ENCODE measurements at places on chromosomes 1 and 21. TPM values are rescaled to one million over a fixed set of nuclear protein-coding genes. Genes with fewer than 3 reads are reported as not detected.

DNA sequence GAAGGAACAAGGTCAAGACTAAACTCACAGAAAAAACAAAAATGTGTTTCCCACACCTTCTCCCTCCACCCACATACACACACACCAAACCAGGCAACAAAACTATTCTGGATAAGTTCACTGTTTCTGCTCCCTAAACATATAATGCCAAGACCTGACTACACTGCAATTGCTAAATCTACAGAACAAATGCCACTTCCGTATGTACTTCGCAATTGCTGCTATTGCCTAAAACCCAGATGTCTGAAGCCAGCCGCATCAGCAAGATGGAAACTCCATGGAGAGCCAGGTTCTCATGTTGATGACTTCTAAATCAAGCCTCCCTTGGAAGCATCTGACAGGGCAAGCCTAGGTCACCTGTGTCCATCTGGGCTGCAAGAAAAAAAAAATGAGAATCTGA is 8.3 kb upstream of the AIM2 start:
- DNase-seq: no peak

- DNase-seq: no peak
Observed at GRCh38 chr1:63784489-63785390, 10.9 kb downstream of the ROR1 start.

- no peak for DNase-seq
Observed at GRCh38 chr1:248702714-248703113, at the start of gene OR14I1. Gene OR14I1, minus strand, starts transcription at chr1:248702766.

GRCh38 chr1:96309783-96310182 is 411.8 kb upstream of the PTBP2 start:
- no peak for DNase-seq

DNA sequence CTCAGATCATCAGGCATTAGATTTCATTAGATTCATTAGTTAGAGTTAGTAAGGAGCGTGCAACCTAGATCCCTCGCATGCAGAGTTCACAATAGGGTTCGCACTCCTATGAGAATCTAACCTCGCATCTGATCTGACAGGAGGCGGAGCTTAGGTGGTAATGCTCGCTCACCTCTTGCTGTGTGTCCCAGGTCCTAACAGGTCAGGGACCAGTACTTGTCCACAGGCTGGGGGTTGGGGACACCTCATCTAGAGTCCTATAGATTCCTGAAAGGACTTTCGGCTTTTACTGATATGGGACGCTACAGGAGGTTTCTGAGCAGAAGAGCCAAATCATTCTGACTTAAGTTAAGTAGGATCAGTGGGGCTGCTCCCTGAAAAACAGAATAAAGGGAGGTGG is 91.4 kb downstream of the AKT3 start:
- DNase-seq: no peak

DNA sequence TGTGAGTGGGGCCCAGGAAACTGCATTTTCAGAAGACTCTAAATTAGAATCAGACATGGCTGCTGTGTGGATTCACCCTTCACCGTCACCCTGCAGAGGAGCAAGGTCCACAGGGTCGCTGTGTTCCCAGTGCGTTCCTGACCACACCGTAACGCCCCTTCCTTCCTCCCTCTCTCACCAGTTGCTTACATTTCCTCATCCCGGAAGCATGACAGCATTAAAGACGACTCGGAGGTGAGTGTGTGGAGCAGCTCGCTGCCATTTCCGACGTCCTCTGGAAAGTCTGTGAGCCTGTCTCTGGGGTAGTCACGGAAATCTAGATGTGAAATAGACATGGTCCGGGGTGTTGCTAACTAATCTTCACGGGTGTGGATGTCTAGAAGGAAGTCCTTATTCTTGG is 45.9 kb downstream of the FAAP20 start:
- no peak for DNase-seq

The SEMA6C gene
- polyA plus RNA-seq: 17.4 TPM

The SLC35F3 gene
- 0.41 TPM for polyA plus RNA-seq

The HES2 gene
- 1.6 TPM for polyA plus RNA-seq

The PHC2 gene
- polyA plus RNA-seq: 118 TPM

The PHACTR4 gene
- polyA plus RNA-seq: 23.2 TPM

All from kidney (tissue), 22 donors.